ENCODE measurements at places on chromosomes 12 and 14.

DNA sequence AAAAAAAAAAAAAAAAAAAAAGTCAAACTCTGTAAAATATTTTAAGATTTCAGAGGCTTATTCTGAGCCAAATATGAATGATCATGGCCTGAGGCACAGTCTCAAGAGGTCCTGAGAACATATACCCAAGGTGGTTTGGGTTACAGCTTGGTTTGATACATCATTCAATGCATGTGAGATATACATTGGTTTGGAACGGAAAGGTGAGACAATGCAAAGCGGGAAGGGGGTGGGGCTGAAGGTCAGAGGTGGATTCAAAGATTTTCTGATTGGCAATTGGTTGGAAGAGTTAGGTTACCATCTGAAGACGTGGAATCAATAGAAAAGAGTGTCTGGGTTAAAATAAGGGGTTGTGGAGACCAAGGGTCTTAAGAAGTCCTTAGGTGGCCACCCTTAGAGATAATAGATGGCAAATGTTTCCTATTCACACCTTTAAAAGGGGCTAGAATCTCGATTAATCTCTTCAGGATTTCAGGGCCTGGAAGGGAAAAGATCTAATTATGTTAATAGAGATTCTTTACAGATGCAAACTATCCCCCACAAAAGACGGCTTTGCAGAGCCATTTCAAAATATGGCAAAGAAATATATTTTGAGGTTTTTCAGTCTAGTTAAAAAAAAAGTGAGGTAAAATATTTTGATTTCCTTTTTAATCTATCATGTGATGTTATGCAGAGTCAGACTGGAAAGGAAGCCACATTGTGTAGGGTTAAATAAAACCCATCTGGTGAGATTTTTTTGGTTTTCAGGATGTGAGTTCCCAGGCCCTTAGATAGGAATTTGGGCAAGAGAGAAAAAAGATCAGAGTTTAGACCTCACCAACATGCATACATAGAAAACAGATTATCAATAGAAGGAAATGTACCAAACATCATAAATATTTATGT lies 173.8 kb upstream of the CNOT2 start:
- DNase-seq, result no peak

GRCh38 chr12:90543374-90543773 lies 411.6 kb downstream of the CCER1 start:
- no peak for DNase-seq

- DNase-seq, result peak; percentile 66
Observed at GRCh38 chr14:91324606-91325575, 80.4 kb upstream of the GPR68 start.

- no peak for DNase-seq
Observed at GRCh38 chr14:69500736-69501135, 16.2 kb downstream of the PLEKHD1 start.

GRCh38 chr14:72723858-72724530 lies 169.9 kb downstream of the DPF3 start:
- DNase-seq, result no peak

- DNase-seq, result no peak
Observed at GRCh38 chr12:94139816-94140215, 8.6 kb upstream of the PLXNC1 start.

DNA sequence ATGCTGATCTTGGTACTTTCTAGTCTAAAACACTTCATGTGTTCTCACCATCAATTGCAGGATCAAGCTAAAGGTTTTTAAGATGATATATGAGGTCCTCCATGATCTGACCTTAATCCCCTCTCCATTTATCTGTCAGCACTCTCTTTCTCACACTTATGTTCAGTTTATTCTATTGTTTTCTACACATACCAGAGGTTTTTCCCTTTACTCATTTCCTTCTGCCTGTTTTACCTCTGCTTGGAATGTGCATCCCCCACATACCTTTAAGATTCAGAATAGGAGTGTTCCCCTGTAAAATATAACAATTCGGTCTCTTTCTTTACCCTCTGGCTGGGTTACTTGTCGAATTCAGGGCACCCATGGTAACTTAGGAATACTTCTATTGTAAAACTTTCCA lies 219.1 kb upstream of the PKP2 start:
- no peak for DNase-seq

DNA sequence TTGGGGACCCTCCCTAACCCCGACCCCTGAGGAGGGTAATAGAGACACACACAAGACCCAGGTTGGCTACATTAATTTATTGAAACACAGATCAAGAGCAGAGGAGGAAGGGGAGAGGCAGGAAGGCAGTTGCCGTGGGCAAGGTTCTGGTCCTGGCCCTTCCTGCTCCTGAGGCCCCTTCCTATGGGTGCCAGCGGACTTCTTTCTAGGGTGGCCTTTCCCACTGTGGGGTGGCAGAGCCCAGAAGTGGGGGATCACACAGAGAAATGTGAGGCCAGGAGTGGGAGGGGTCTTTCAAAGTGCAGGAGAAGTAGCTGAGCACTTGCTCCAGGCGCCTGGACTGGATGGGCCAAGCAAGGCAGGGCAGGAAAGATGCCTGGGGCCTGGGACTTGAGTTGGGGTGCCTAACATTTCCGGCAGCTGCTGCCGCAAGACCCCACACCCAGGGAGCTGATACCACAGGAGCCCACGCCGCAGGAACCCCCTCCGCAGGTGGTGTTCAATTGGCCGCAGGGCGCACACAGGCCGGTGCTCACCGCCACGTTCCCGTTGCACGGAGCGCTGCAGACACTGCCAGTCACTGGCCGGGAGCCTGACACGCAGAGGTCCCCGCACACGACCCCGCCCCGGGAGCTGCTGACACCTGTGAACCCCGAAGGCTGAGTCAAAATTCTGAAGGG lies 5.3 kb downstream of the KRT81 start:
- DNase-seq, result no peak

DNA sequence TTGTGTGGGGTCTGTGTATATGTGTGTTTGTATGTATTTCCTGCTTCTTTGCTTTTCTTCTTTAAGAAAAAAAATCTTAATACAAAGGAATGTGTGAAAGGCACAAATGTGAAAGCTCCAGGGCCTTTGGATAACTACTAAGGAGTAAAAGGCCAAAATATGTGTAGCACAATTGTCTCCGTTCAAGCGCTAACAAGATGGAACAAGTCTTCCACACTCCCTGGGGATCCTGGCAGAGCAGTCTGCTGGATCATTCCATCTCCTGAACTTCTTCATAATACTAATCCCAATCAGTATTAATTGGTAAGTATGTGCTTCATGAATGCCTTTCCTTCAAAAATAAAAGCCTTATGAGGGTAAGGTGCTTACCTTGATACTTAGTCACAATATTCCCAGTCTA lies 462.5 kb upstream of the TBX3 start:
- no peak for DNase-seq

- no peak for DNase-seq
Observed at GRCh38 chr14:30296931-30297405, 262.0 kb upstream of the G2E3 start.

GRCh38 chr12:13196130-13196921 lies at the start of gene EMP1:
Gene EMP1 (plus strand): TSS chr12:13196726. CDS start chr12:13211511, 14,785 bp downstream.
- DNase-seq, result no peak

GRCh38 chr14:68518166-68518565 lies 274.7 kb downstream of the ZFP36L1 start:
- no peak for DNase-seq

DNA sequence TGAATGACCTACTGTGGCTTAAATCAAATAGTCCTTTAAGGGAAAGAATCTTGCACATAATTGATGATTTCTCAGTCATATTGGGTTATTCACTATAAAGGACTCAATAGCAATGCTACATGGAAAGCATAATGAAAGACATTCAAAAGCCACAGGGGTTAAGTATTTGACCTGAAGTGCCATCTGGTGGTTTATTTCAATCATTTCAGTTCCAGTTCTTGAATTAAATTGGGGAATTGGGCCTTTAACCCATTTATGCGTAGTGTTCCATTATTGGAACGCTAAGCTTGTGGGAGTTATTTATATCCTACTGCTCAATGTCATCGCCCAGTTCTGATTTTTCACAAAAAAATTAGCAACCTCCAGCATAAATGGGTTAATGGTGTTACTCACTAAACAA lies 41.3 kb upstream of the C12orf71 start:
- DNase-seq, result no peak

- no peak for DNase-seq
Observed at GRCh38 chr12:59372956-59373355, 222.9 kb upstream of the SLC16A7 start.

GRCh38 chr12:108905725-108906124 lies 25.8 kb downstream of the DAO start:
- DNase-seq, result no peak

GRCh38 chr12:91108196-91108755 lies 3.0 kb downstream of the LUM start:
- DNase-seq, result no peak

DNA sequence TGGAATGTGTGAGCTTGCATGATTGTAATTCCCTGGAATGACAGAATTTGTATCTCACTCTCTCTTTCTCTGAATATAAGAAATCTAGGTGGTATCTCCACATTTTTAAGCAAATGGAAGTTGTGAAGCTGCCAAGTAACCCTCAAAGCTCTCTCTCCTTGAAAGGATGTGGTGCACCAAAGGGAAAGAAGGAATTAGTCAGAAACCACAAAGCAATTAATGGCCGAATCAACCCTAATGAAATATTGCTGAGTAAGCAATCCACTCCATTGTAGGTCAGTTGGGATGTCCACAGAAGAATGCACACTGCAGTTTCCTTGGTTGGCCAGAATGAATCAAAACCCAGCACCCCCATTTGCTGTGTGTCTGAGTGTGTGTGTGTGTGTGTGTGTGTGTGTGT lies 153.5 kb downstream of the KCNA5 start:
- DNase-seq, result no peak

DNA sequence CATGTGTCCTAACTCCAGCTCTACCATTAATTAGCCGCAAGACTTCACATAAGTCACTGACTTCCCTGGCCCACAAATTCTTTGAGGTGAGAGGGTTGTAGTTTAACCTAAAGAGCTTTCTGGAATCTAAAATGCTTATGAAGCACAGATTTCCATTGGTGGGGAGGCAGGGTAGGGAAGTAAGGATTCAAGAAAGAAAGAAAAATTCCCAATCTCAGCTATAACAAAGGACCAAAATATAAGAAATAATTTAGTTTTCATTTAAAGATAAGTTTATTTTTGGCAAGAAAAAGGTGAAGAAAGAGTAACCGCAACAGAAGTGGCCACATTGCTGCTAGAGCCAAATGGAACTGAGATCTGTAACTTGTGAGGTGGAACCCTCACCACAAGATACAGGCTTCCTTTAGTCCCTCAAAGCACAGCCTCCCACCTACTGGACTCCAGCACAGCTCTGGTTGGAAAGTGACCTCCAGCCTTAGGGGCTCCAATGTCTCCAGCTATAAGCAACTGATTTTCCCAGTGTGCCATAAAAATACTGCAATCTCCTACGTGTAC lies 23.6 kb downstream of the DAD1 start:
- no peak for DNase-seq

GRCh38 chr14:99862136-99862535 lies 68.9 kb downstream of the EML1 start:
- no peak for DNase-seq

DNA sequence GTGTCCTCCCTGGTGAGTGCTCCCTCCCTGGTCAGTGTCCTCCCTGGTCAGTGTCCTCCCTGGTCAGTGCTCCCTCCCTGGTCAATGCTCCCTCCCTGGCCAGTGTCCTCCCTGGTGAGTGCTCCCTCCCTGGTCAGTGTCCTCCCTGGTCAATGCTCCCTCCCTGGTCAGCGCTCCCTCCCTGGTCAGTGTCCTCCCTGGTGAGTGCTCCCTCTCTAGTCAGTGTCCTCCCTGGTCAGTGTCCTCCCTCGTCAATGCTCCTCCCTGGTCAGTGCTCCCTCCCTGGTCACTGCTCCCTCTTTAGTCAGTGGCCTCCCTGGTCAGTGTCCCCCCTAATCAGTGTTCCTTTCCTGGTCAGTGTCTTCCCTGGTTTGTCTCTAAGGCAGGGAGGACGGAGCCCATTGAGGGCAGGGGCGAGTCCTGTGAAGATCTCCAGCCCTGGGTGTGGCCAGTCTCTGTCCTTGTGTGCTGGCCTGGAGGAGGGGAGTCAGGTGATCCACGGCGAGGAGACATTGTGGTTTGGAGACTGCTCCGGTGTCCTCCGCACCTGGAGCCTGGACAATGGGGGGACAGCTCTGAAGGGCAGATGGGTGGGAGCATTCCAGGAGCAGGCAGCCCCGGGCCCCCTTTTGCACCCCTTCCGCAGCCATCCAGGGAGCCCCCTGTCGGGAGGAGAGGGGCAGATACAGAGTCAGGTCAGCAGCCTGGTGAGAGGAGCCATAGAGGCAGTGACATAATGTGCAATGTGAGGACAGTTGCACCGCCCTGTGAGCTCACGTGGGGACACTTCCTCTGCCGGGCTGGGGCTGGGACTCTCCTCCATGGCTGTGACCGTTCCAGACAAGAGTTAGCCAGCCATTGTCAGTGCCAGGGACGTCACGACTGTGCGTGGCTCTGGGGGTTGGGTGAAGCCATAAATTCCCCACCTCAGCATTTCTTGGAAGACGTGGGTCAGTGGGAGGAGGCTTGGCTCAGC lies 93.4 kb downstream of the ADGRD1 start:
- no peak for DNase-seq

DNA sequence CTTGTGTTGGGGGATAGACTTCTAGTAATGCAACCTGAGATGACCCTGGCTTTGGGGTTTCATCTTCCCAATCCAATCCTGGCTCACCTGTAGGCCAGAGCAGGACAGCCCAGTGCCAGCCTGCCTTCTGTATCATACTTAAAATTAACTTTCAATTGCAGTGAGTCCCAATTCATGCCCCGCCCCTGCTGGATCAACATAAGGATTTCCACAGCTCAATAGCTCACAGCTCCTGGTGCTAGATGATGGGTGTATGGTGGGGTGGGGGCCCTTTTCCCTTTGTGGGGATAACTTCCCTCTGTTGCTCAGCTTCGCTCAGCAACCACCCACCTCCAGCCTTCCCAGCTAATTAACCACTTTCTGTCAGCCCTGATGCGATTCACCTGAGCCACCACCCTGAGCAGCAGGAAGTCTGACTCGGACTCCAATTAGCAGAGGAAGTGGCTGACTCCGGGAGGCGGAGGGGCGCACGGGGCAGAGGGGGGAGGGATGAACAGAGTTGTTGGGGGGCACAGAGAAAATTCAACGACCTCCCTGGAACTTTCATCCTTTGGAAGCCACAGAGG lies 24.3 kb upstream of the CHGA start:
- no peak for DNase-seq

DNA sequence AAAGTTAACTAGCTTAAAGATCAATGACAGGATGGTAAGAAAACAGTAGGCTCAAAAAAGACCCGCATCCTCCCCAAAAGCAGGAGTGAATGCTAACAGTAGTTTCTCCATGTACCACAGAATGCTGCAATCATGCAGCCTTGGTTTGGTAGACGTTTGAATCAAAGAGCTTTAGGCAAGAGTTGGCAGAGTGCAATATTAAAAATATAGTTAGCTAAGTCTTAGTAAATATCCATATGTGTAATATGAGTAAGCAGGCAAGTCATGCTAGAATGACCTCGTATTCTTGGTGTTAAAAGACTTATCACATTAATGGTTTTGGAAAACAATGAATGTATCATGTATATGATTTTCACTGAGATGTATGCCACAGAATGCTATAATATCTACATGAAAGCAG lies 18.8 kb upstream of the KLRF1 start:
- DNase-seq, result no peak

GRCh38 chr12:106239241-106239950 lies 8.4 kb downstream of the CKAP4 start:
- no peak for DNase-seq

Data from chondrocyte (in vitro differentiated cells).